Fibroblast of upper back skin (primary cell): ENCODE measurements at places on chromosomes 12 and 14.
A peak's percentile ranks its signal among the peaks of the same experiment; 100 is the strongest.

DNA sequence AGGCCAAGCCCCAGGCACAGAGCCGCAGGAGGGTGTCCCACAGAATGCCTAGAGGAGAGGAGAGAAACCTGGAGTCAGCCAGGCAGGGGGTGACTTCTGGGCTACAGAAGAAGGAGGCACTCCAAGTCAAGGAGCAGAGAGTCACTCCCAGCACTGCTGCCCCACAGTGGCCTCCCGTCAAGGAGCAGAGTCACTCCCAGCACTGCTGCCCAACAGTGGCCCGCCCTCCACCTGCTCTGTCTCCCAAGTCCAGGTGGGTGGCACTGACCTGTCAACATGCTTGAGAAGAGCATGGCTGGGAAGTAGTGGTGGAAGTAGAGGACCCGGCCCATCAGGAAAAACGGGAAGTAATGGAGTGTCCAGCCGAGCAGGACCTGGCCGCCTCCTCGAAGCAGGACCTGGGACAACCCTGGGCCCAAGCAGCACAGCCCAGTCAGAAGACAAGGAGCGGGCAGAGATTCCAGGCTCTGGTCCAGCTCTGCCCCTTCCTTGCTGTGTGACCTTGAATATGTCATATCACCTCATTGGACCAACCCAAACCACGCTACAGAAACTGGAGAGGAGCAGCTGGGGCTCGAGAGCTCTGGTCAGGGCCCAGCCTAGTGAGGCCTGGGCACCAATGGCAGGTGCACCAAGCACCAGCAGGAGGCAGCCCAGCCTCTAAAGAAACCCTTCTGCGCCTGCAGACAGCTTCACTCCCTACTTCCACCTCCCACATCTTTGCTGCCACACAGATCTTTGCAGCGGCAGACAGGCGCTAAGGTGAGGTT is 7.6 kb upstream of the NGB start:
- DNase-seq: no peak

DNA sequence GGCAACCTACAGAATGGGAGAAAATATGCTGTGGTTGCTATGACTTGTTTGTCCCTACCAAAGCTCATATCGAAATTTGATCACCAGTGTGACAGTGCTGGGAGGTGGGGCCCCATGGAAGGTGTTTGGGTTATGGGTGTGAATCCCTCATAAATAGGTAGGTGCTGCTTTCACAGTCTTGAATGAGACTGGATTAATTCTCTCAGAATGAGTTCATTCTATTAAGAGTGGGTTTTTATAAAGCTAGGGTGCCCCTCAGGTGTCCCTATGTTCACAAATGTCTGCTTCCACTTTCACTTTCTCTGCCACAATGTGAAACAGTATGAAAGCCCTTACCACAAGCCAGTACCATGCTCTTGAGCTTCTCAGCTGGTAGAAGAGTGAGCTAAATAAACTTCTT is 133.5 kb downstream of the CPNE8 start:
- no peak for DNase-seq

DNA sequence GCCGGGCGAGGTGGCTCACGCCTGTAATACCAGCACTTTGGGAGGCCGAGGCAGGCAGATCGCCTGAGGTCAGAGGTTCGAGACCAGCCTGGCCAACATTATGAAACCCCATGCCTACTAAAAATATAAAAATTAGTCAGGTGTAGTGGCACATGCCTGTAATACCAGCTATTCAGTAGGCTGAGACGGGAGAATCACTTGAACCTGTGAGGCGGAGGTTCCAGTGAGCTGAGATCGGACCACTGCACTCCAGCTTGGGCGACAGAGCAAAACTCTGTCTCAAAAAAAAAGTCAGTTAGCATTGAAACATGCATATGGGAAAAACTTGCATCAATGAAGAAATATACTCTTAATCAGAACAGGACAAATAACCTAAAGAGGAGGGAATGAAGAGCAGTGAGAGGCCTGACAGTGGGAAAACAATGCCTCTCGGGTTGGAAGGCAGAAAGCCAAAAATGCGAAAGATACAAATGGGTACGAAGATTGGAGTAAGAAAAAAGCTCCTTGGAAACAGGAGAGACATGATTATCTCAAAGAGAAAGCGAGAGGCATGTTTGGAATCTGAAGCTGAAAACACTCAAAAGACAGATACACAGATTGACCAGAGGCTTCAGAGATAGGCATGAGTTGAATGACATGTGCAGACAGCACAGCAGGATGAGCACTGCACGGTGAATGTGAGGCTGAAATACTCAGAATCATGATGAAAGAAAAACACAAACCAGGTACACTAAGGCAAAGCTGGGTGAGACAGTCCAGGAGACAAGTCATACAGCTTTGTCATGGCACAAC is 30.6 kb downstream of the RESF1 start:
- DNase-seq: peak; percentile 4

DNA sequence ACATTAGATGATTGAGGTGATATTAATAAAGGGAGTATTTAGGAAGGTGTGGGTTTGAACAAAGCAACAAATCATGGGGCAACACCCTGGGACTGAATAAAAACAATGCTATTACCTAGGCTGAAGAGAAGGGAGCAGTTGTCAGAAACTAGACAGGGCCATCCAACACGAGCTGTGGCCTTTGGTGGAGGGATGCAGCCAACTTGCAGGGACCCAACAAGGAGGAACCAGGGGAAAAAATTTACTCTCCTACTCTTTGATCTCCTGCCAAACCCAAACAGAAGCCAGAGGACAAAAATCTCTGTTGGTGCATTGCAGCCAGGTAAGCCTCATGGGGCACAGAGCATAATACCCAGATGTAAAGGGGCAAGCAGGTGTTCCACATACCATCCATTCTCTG is 12.0 kb downstream of the SLC39A2 start:
- no peak for DNase-seq

DNA sequence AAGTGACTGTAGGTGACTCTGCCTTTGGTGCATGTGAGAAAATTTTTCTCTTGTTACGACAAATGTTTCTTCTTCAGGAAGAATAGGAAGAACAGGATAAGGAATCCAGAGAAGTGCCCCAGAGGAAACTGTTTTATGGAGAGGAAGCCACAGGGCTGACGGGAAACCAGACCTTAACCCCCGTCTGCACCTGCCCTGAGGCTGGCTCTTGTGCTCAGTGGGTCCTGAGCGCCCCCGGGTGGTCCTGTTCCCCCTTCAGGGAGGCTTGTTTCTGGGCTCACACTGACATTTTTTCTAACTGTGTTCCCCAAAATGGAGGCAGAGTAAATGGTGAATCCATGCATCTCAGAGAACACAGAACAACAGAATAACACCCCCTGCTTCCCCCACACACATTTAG is 691.8 kb downstream of the TMEM121 start:
- no peak for DNase-seq

- DNase-seq: no peak
Observed at GRCh38 chr12:69102856-69103255, 136.5 kb upstream of the CPSF6 start.

GRCh38 chr12:123520567-123521474 is 12.7 kb downstream of the RILPL1 start:
- no peak for DNase-seq

- DNase-seq: no peak
Observed at GRCh38 chr12:105047308-105047707, 37.0 kb downstream of the ALDH1L2 start.

GRCh38 chr14:92514844-92515514 is 1.4 kb downstream of the RIN3 start:
- no peak for DNase-seq

DNA sequence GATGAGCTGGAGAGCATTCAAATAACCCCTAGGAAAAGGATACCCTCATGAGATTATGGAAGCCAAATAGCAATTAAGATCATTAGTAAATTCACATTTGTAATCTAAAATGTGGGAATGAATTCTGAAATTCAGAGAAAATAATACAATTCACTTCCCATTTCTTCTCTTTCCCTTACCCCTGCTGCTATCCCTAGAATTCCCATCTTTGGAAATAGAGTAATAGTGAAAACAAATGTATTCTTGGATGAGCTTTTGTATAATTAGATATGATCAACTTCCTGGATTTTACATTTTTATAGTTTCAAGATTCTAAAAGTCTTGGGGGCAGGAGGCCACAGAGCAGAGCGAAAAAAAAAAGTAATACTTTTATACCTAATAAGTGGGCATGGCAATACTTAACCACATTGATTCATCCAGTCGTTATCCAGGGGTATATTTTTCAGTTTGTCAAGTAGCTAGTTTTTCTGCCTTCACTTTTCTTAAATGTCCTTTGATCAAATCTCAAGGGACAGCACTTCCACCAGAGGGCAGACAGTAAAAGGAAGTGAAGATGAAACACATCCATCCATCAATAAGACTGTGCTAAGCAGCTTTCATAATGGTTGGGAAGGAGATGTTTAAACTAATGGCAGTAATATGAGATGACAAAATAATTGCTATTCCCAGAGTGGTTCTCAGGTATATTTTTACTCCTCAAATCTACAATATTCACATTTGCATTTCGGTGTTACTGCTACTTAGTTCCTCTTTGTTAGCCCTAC is 401.3 kb downstream of the DIO2 start:
- DNase-seq: peak; percentile 16

GRCh38 chr14:87783071-87783470 is 209.9 kb downstream of the GALC start:
- DNase-seq: no peak

DNA sequence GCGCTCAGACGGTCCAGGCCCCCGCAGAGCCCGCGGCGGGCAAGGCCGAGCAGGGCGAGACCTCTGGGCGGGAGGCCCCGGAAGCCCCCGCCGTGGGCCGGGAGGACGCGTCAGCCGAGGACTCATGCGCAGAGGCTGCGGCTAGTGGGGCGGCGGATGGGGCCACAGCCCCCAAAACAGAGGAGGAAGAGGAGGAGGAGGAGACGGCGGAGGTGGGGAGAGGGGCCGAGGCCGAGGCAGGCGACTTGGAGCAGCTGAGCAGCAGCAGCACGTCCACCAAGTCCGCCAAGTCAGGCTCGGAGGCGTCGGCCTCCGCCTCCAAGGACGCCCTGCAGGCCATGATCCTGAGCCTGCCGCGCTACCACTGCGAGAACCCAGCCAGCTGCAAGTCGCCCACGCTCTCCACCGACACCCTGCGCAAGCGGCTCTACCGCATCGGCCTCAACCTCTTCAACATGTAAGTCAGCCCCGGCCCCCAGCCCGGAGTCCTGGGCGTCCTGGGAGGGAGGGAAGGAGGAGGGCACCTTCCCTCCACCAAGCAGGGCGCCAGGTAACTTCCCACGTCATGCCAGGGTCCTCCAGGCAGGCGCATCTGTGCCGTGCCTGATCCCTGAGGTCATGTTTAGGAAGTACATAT is 72.4 kb downstream of the IQSEC3 start:
- DNase-seq: peak; percentile 2

DNA sequence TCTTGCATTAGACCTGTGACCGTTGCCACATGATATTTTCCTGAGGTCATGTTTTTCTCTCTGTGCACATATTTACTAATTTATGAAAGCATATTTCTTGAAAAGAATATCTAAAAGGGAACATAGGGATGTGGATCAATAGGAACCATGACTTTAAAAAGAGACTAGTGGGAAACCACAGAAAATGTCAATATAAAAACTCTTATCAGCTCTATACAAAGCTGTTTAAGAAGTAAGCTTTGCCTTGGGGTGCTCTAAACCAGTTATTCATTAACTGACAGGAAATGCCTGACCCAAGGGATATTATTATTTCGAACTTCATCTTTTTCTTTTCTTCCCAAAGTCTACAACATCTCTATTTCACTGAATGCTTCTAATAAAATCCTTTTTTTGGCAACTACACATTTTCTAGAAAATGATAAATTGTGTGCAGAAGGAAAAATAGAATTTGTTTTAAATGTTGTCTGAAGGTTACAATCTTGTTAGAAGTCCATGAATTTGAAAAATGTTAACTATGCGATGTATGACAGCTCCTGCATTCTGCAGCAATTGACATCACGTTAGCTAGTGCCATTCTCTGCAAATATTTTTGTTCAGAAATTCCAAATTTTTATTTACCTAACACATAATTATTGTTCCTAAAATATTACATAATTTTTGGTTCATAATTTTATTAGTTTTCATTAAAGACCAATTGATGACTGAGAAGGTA is 345.0 kb downstream of the SLC16A7 start:
- DNase-seq: peak; percentile 39

DNA sequence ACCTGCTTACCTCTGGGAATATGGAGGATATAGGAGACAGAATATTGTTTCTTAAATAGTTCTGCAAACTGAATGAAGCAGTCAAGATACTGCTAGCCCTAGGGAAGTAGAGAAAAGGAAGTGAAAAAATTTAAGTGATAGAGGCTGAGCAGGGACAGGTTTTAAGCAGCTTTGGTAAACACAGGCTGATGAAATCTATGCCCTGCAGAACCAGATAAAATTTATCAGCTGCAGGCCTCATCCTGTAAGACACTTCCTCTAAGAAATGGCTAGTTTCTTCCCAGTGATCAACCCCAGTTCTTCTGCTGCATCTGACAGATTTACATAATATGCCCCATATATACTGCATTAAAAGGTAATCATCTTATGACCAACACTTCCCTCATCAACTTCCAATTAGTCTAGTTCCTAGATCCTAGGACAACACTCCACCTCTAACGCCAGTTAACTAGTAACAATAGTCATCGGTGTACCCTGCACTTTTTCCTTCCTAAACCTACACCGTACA is 1.3 kb upstream of the ESYT1 start:
- no peak for DNase-seq

DNA sequence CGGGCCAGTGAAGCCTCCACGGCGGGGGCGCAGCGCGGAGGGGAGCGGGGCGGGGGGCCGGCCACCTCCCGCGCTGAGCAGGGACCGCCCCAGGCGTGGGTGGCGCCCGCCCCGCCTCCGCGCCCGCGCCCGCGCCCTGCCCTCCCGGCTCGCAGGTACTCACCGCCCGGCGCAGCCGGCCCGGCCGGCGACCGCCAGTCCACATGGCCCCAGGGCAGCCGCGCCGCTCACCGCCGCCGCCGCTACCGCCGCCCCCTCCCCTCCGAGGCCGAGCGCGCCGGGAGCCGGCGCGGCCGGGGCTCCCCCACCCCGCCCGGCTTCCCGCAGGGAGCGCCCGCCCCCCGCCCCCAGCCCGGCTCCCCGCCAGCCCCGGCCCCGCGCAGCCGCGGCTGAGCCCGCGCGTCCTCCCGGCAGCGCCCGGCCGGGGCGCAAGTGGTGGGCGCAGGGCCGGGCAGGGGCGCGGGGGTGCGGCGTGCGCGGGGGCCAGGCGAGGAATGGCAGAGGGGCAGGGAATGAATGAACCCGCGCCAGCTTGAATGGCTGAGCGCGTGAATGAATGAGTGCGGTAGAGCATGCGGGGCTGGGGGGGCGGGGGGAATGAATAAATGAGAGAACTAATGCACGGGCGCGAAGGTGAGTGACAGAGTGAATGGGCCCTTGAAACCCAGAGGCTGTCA is at the start of gene BEGAIN:
Gene BEGAIN, minus strand, starts transcription at position 332 of the 677 bp plus-strand sequence. Its CDS starts 127 bp downstream, at position 205.
- no peak for DNase-seq
